Renal cortical epithelial cell (primary cell): ENCODE measurements at places on chromosomes 13 and 19.
A peak's percentile ranks its signal among the peaks of the same experiment; 100 is the strongest.

DNA sequence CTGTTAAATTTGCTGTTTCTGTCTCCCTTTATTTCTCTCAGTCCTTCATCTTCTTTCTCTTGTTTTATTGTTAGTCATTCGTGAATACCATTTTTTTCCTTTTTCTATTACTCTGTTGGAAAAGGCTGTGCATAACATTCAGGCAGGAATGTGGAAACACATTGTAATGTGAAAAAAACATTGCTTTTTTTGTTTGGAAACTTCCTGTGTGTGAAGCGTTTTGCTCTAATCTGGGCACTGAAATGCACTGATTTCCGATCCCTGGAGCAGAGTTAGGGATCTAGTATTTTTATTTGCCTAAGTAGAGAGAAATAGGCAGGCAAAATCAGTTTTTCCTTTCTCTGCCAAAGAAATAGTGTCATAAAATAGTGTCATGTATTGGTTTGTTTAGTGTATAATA is 155.5 kb downstream of the PCCA start:
- no peak for DNase-seq

DNA sequence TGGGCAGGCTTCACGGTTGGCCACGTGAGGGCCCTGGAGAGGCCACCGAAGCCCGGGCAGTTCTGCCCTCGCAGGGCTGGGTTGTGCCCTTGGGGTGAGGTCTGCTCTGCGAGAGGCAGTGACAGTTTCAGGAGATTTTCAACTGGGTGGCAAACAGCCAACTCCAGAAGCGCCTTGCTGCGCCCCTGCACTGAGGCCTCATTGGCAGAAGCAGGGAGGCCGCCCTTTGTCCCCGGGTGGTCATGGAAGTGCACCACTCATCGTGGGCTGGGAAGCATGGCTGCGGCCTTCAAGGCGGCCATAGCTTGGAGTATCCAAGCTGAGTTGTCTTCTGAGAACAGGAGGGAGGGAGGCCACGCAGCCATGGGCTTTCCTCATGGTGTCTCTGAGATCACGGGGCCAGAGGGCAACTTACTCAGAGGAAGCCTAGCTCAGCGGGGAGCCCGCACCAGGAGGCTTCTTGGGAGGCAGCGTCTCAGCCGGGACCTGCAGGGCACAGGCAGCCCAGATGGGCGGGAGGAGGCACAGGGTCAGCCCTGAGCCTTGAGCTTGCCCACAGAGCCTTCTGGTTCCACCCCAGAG is 14.8 kb downstream of the PLEKHJ1 start:
- DNase-seq: peak; percentile 4

DNA sequence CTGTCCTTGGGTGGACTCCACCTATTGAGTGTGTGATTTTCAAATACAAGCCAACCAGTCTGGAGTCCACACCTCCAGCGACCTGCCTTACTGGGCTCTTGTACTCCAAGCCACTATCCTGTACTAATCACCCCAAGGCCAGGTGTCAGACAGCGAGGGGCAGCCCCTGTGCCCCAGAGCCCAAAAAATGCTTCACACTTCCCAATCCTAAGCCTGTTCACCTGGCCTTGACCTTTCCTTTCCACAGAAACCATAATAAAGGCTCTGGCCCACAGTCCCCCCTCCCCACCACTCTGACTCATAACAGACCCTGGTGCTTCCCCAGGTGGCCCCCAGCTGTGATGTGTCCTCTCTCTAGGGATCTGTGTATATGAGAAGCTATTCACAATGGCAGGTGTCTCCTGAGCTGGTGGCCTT is 3.9 kb downstream of the CD209 start:
- DNase-seq: no peak

DNA sequence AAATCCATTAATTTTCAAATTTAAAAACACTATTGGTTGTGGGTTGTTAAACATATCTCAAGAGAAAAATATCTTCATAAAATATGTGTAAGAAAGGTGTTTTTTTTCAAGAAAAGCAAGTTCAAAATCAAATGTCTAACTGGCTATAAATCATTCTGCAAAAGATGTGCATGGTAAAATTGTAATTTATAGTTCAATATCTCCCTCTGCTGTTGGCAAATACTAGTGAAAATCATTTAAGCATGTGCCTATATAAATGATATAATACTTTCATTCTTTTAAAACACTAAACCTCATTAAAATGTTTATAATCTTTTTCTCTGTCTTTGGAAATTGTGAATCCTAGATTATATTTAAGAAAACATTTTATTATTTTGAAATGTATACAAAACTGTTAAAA is 17.2 kb upstream of the SLITRK6 start:
- no peak for DNase-seq

DNA sequence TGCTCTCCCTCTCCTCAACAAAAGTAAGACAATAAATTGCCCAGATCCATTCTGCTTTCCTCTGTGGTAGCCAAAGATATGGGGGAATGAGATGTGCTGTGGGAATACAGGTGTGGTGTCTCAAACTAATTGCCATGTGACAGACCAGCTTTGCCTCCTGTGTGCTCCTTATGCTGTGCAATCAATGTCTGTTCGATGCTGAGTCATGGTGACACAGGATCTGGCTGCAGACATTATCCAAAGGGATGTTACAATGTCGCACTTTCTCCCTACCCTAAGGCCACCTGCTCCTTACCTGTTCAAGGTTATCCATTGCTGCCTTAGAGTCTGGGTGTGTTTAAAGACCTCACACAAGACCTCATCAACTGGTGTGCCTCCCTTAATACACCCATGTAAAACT is 32.5 kb downstream of the FGF14 start:
- peak; percentile 40 for DNase-seq

DNA sequence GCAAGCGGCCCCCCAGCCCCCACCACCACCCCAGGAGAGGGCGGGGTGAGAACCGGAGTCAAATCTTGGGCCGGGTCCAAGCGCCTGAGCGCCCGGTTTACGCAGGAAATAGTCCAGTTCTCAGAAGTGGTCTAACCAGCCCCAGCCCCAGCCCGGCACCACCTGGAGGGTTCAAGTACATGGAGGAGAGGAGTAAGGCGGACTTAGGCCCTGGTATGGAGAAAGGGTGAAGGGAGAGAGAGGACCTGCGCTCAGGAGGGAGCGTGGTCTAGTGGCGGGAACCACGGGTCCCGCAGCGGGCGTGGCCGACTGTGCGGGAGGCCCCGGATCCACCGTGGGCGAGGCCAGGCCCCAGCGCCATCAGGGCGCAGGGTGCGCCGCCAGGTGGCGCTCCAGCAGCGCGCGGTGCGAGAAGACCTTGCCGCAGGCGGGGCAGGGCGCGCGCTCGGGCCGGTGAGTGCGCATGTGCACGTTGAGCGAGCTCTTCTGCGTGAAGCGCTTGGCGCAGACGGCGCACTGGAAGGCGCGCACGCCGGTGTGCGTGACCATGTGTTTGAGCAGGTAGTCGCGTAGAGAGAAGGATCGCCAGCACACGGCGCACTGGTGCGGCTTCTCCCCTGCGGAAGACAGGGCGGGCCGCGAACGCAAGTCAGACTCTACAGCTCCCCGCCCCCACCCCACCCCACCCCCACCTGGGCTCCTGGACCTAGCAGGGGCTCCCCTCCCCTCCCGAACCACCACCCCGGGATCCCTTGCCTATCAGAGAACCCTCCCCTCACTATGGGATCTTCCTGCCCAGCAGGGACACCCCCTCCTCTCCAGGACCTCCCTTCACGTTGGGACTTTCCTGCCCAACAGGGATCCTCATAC is 2.1 kb upstream of the SLC27A5 start:
- peak; percentile 69 for DNase-seq

GRCh38 chr19:16750081-16750480 is 30.4 kb downstream of the NWD1 start:
- no peak for DNase-seq

- no peak for DNase-seq
Measured at GRCh38 chr19:38185562-38185961, 38.5 kb downstream of the DPF1 start.

DNA sequence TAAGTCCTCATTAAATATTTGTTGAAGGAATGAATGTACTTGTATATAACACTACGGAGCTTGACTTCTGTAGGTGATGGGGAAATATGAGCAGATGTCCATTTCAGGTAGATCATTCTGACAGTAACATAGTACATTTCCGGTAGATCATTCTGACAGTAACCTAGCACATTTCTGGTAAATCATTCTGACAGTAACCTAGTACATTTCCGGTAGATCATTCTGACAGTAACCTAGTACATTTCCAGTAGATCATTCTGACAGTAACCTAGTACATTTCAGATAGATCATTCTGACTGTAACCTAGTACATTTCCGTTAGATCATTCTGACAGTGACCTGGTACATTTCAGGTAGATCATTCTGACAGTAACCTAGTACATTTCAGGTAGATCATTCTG is 2.5 kb downstream of the PHF11 start:
- no peak for DNase-seq
